ENCODE measurements at places on chromosomes 12 and 14.

- no peak for DNase-seq
Measured at GRCh38 chr12:15984097-15984800, 73.1 kb downstream of the DERA start.

- DNase-seq, result no peak
Measured at GRCh38 chr14:75247286-75247922, 31.2 kb upstream of the FOS start.

- no peak for DNase-seq
Measured at GRCh38 chr12:18071336-18071735, 18.7 kb downstream of the RERGL start.

DNA sequence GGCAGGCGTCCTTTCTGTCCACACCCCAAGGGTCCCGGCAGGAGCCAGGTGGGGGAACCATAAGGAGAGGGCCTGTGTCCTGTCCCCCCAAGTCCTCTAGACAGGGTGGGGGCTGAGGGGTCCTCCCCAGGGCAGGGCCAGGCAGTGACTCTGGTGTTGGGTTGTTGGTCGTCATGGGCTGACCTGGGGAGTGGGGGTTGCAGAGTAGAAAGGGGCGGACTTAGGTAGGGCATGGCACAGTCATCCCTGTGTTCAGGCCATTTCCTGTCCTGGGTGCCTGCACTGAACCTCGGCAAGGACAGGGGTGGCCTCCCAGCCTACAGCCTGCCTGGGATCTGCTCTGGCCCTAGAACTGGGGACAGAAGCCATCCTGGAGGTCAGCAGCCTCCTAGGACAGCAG lies 356.2 kb downstream of the TMEM121 start:
- DNase-seq, result no peak

- DNase-seq, result no peak
Measured at GRCh38 chr12:102120564-102120873, 536 bp downstream of the PARPBP start.

DNA sequence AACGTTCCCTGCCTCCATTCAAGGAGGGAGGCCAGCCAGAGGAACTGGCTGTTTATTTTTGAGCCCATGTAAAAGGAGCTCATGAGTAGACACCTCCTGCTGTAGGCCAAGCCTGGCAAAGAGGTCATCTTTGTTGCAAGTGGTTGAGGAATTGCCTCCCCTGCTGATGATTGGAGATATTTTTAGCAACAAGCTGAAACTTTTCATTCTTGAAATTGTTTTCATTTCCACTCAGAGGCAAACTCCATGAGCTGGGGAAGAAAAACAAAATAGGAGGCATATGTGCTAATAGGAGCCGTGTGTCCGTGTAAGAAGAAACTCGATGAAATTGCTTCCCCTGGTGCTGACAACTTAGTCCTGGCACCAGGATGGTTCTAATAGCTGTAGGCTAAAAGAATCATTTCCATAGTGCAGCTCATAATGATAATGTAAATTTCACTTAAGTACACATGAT lies 440.1 kb upstream of the FAR2 start:
- DNase-seq, result no peak

- no peak for DNase-seq
Measured at GRCh38 chr12:113339540-113339939, 4.6 kb upstream of the SLC8B1 start.

DNA sequence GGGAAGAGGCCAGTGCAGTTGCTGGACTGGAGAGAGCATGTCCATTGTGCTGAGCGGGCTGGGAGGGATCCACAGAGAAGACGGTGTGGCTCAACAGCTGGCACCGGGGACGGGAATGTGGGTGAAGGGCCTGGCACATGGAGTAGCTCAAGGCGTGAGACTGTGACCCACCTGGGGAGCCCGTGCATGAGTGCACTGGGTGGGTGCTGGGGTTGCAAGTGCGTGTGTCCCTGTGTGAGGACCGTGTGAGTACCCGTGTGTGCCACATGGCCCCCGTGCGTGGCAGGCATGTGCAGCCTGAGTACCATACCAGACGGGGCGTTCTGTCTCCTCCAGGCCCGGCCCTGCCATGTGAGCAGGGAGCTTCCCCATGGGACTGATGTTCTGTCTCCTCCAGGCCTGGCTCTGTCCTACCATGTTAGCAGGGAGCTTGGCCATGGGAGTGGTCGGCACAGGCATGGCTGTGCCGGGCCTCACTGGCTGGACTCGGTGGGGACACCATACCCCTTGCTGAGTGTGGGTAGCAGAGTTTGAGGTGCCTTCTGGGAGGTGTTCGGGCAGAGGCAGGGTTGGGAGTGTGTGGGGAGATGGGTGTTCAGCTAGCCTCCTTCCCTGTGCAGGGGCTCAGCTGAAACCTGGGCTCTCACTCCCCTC lies 234.4 kb downstream of the TMEM121 start:
- DNase-seq, result no peak

DNA sequence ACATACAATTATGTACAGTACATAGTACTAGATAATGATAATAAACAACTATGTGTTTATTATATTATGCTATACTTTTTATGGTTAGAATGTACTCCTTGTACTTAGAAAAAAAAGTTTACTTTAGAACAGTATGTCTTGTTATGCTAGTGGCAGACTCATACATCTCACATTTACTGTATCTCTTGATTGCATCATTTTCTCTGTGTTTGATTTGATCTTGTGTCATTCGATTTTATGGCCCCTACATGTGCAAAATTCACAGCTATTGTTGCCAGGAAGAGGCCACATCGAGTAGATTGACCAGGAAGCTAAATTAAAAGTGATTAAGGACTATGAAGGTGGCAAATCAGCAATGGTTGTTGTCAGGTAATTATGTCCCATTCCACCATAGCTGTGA lies 153.0 kb downstream of the PCNX1 start:
- no peak for DNase-seq

GRCh38 chr12:128971802-128972201 lies 118.5 kb downstream of the GLT1D1 start:
- no peak for DNase-seq

DNA sequence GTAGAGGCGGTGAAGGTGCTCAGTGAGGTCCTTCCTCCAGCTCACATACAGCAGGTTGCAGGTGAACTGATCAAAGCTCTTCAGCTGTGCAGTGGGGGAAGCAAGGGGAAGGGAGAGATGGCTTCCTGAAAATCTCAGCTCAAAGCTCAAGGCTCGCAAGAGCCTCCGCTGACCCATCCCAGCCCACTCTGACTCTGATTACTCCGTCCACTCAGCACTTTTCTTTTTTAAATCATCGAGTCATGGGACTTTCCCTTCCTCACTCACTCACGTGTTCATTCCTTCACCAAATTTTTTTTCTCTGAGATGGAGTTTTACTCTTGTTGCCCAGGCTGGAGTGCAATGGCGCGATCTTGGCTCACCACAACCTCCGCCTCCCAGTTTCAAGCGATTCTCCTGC lies 4.7 kb downstream of the ABCD4 start:
- DNase-seq, result no peak

DNA sequence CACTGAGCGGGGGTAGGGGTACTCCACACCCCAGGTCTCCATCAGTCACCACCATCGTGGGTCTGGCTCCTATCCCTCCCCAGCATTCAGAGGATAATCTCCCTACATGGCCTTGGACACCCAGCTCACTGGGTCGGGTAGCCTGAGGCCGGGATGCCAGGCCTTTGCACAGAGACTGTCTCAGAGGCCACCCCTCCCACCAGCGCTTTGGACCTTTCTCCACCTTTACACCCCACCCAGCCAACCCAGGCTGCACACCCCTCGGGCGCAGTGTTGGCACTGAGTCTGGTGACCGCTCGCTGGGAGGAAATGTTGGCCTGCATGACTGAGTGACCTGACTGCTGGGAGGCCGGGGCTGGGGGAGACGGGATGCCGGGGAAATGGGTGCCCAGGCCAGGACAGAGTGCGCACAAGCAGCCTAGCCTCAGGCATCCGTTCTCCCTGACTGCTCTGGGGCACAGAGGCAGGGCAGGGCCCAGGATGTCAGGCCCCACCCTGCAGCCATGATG lies 10.6 kb upstream of the LBHD2 start:
- DNase-seq, result peak; percentile 85

DNA sequence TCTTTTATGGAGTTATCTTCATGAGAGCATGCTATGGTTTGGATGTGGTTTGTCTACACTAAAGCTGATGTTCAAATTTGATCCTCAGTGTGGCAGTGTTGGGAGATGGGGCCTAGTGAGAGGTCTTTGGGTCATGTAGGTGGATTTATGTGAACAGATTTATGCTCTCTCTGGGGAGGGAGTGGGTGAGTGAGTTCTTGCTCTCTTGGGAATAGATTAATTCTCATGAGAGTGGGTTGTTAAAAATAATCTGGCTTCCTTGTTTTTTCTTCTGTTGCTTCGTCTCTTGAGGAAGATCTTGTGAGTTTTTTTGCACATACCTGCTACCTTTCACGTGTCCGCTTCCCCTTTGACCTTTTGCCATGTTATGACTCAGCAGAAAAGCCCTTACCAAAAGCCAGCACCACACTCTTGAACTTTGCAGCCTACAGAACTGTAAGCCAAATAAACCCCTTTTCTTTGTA lies 20.5 kb downstream of the DERA start:
- DNase-seq, result no peak

DNA sequence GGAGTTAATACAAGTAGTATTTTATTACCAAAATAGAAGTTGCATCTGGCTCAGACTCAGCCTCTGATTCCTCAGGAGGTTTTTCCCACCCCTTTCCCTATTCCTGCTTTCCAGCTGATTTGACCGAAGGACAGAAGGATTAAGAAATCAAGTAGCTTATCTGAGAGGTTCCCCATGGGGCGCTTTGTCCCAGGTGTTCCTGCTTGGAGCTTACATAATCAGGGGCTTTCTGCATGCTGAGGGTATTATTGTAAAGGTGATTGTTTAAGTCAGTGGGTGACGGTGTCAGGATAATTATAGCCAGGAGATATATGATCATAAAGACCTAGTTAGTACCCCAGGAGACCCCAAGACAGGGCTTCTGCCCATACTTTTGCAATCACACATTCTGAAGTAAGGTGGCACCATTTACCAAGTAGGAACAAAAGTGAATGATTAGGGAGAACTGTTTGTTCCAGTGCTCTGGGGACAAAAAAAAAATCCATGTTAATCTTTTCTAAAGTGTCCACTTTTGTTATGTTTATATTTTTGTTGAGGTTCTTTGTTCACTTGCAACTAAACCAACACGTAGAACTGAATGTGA lies 921.3 kb downstream of the NRXN3 start:
- DNase-seq, result no peak

GRCh38 chr14:99408286-99408970 lies 72.2 kb downstream of the SETD3 start:
- DNase-seq, result no peak

DNA sequence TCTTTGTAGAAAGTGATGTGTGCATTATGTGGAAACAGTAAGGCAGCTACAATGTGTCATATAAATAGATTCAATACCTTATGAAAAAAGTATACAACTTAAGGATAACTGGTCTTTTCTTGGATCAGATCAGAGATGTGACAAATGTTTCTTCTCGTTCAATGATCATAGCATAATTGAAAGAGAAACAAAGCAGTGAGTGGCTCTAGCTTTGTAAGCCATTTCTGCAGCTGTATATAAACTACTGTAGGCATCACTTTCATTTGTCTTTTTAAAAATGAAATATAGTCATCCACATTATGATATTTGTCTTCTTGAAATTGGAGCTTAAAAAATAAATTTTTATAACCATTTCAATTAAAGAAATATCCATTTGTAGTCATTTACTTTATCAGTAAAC lies 63.8 kb upstream of the LMO3 start:
- no peak for DNase-seq

DNA sequence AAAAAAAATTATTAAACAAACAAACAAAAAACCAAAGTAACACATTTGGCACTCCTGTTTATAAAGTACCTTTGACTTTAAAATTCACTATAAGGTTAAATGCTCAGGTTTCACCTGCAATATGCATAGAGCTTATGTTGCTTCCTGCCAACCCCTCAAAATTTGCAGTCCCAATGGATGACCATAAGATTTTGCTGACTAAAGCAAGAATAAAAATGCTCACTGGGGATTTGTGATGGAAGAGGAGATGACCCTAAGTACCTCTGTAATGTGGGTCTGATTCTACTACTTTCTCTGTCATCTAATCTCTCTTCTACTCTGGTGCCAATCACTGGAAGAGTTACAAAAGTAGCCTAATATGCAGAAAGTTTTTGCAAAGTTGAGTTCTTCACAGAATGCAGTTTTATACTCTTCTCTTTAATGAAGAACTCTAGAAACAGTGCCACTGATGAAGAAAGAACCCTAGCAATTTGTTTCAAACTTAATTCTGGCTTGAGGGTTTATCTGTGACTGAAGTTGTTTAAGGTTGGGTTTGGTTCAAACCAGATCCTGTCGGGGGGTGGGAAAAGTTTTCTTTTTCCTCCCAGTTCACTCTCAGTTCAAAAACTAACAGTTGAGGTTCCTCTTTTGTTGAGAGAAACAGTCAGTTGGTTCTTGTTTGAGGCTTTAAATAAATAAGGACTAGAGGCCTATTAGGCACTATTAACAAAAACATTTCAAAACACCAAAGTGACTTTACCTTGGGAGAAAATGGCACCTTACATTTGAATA lies 10.9 kb downstream of the WASHC3 start:
- DNase-seq, result no peak

DNA sequence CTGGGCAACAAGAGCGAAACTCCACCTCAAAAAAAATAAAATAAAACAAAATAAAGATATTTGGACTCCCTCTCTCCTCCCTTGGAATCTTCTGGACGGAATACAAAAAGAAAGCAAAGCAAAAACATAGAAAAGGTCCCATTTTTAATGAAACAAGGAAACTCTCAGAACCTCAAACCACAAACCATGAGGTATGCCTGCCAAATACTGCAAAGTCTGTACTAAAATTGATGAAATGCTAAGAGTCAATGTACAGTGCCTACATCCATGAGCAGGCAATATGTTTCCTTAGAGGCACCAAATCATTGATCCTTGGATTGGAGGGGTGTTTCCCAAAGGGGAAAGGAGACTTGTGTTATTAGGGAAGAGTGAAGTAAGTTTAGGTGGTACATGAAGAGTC lies 8.2 kb upstream of the RPS6KA5 start:
- no peak for DNase-seq

GRCh38 chr12:71432936-71433335 lies 6.7 kb upstream of the LGR5 start:
- DNase-seq, result no peak

- DNase-seq, result no peak
Measured at GRCh38 chr14:23299986-23300686, 2.5 kb downstream of the PPP1R3E start.

GRCh38 chr12:57231276-57232021 lies 1.9 kb downstream of the SHMT2 start:
- DNase-seq, result no peak

DNA sequence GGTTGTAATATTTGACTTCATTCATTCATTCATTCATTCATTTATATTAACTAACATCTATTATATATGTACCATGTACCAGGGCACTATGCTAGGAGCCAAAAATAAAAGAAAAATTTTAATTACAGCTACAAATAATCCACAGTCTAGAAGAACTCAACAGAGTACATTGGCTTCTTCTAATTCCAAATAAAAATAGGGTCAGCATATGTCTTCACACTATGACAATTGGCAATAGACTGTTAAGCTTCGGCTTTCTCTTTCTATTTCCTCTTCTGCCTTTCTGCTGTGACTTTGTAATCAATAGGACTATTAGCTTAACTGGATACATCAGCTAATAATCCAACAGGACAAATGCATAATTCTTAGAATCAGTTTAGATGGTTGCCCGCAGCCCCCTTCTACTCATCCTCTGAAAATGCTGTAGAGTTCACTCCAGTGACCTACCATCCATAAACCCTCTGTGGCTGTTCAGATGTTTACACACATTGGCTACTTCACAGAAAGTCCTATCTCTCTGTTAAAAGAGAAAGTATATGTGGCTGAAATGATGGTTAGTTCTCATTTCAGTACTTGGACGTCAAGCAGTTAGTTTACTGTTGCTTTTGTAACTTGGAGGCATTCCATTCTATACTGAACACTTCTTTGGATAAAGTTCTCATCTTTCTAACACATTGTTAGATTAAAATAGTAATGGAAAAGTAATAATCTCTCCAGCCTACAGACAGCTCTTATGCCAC lies 445.5 kb upstream of the GARIN6 start:
- DNase-seq, result no peak

Measured in Calu3 (cell line).